HepG2 (cell line): ENCODE measurements at places on chromosomes 12 and 14.

DNA sequence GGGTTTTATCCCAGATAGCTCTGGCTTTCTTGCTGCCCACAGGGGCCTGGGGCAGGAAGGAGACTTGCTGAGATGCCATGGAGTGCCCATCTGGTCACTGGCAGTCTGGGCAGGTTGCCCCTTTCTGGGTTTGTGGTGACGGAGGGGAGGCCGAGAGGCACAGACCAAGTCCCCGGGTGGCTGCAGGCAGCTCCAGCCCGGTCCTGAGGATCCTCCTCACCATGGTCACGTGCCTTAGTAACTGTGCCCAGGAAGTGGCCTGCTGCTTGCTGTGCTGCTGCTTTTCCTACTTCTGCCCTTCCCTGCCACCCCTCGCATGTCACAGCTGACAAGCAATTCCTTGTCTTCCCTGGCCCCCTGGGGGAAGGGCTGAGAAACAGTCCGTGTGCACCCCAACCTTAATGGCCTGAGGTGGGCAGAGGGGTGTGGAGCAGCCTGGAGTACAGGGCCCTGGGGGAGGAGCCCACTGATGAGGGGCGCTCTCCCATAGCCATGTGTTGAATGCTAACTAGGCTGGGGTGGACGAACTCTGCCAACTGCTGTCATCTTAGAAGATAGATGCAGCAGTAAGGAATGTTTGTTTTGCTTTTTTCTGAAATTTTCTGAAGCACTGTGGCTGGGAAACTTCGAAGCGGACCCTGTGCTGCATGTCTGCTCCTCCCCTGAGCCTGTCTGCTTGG is 54.9 kb upstream of the SRSF5 start:
- H3K27ac ChIP-seq, result no peak overlapping the region
- DNase-seq, result no peak
- H3K27me3 ChIP-seq, result no peaks in the 10 kb centered on the region
- H3K36me3 ChIP-seq, result peaks cover 19% of the 10 kb centered on the region; the same call in 2 of the 3 replicates
- no peak overlapping the region for H3K4me3 ChIP-seq

DNA sequence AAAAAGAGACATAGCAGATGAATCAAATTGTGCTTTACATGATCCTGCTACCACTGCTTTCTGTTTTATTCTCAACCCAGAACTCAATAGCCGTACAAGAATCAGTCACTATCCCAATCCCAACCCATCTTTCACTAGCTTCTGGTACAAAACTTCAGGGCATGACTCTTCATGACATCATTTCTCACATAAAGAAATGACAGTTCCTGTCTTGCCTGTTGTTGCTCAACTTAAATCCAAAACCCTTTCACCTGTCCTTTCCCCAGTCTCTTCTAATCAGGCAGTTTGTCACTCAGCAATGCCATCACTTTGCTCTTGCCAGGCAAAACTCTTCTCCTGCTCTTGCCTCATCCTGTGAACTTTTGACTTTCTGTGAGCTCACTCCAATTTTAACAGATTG is 962.8 kb downstream of the GALC start:
- H3K4me1 ChIP-seq, result no peaks in the 10 kb centered on the region
- no peaks in the 10 kb centered on the region for H3K36me3 ChIP-seq
- no peaks in the 10 kb centered on the region for H3K27me3 ChIP-seq
- H3K4me3 ChIP-seq, result no peak overlapping the region
- DNase-seq, result no peak

DNA sequence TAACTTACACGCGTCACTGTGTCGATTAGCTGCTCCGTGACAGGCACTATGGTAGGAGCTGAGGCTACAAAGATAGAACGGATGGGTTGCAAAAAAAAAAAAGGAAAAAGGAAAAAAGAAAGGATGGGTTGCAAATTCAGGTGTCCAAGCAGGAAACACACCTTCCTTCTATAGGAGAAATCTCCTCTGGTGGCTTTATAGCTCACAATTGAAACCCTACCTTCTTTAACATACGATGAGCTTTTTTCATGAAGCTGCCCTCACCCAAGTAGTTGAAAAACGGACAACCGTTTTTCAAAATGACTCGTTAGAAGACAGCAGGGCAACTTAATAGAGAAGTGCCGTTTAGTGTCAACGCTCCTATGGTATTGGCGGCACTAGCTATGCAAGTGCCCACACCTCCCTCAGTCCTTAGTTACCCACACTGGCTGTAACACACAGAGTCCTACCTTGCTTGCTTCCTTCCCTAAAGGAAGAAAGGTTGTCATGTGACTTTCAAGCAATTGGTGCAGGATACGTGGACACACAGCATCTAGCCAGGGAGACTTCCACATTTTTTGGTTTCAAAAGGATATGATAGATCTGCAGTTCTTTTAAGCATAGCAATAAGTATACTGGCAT is 682 bp upstream of the TRIP11 start:
- H3K4me3 ChIP-seq, result peak overlapping the region; percentile 89
- DNase-seq, result peak; percentile 18
- H3K27me3 ChIP-seq, result no peaks in the 10 kb centered on the region; the same call in 1 of the 3 replicates
- H3K4me1 ChIP-seq, result peaks cover 40% of the 10 kb centered on the region
- no peaks in the 10 kb centered on the region for H3K36me3 ChIP-seq

DNA sequence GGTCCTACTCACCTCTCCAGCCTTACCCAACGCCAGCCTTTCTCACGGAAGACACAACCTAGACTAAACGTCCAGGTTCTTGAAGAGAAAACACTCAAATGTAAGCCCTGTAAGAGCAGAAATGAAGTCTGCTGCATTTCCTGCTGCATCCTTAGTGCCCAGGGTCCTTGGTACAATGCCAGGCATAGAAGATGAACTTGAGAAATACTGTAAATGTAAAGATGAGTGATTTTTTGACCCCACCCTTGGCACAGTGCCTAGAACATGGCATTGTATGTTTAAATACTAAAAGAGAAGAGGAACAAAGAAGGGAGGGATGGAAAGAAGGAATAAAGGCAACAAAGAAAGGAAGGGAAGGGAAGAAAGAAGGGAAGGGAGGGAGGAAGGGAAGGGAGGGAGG is 514.6 kb downstream of the MED13L start:
- H3K36me3 ChIP-seq, result no peaks in the 10 kb centered on the region
- H3K4me3 ChIP-seq, result no peak overlapping the region
- peaks cover 16% of the 10 kb centered on the region for H3K4me1 ChIP-seq
- H3K27me3 ChIP-seq, result peaks cover 2% of the 10 kb centered on the region; the same call in 1 of the 3 replicates
- DNase-seq, result no peak

DNA sequence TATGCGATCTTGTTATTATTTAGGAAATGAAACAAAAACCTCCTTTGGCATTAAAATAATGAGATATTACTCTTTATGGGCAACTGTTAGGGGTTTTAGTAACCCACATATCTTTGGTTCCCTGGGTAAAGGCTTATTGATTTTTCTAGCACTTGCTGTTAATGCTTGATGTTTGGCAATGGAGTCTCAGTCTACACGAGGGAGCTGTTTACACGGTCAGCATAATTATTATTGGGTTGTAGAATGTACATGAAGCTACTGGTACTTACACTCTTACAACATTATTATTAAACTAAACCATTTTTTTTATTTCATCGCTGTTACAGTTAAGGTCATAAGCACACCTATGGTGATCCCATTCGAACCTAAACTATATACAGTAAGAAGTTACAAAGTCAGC is 12.1 kb downstream of the RPS29 start:
- H3K36me3 ChIP-seq, result peaks cover 7% of the 10 kb centered on the region
- DNase-seq, result no peak
- no peak overlapping the region for H3K27ac ChIP-seq

DNA sequence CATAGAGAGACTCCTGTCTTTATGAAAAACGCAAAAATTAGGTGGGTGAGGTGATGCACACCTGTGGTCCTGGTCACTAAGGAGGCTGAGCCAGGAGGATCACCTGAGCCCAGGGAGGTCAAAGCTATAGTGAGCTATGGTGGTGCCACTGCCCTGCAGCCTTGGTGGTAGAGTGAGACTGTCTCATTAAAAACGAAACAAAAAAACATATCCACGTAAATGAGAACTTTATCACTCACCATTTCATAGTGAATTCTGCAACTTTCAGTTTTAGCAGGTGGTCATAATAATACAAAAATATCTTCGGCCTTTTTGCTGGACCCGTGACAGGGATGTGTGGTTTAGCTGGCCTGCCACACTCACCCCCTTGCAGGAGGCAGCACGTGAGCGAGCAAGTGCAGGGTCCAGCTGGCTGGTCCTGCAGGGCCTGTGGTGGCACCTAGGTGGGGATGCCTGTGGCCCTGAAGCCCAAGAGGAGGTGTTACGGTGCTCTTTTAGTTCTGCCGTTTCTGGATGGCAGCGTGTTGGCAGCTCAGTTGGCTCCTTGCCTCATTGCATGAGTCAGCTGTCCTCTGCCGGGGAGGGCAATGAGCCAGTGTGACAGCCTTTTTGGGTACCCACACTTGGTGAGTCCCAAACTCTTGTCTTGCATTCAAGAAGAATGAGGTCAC is 1330.7 kb upstream of the TMEM132C start:
- no peaks in the 10 kb centered on the region for H3K36me3 ChIP-seq
- no peak for DNase-seq

GRCh38 chr14:66401449-66402095 is 84.6 kb upstream of the CCDC196 start:
- peaks cover 5% of the 10 kb centered on the region; the same call in 1 of the 2 replicates for H3K4me1 ChIP-seq
- H3K36me3 ChIP-seq, result no peaks in the 10 kb centered on the region
- H3K27ac ChIP-seq, result no peak overlapping the region
- peak; percentile 3 for DNase-seq
- H3K4me3 ChIP-seq, result no peak overlapping the region
- H3K27me3 ChIP-seq, result no peaks in the 10 kb centered on the region; the same call in 2 of the 3 replicates

DNA sequence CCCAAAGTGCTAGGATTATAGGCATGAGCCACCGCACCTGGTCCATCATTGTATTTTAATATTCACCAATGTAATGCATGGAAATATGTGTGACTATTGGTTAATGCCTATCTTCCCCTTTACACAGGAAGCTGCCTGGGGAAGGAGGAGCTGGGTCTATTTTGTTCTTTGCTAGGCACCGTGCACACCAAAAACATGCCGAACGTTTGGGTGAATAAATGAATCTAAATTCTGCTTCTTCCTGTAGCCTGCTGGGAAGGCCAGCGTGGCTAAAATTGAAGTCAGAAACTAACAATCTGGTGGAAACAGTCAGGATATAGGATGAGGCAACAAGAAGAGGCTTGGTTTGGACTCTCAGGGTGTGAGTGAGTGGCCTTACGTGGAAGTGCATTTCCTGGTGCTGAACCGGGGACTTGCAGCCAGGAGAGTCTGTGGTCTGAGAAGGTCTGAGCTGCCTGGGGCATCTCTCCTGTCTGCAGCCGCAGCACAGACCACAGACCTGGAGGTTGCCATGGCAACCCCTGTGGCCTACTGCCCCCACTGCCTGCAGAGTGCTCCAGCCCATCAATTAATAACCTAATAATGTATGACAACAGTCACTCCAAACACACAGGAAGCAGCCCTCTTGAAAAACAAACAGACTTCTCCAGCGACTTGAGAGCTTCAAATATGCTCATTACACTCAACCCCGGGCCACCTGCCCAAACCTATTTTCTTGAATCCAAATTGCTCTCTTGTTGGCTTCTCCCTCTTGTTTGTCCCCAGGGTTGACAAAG is 5.5 kb upstream of the GPR68 start:
- H3K36me3 ChIP-seq, result no peaks in the 10 kb centered on the region
- peaks cover 10% of the 10 kb centered on the region; the same call in 1 of the 2 replicates for H3K27me3 ChIP-seq
- H3K27ac ChIP-seq, result no peak overlapping the region

DNA sequence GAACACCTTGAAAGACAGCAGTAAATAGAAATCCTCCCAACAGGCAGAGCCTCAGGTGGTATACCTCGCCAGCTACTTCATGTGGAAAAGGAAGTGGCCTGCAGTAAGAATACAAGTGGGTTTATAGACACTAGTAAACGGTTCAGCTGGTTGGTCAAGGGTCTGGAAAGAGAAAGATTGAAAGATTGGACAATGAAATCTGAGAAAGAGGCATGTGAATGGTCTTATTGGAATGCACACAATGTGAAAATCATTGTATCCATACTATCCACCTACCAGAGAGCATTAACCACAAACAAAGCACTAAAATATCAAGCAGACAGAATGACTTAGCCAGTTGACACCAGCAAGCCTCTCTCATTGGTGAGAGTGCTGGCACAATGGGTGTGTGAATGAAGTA is 98.2 kb downstream of the SSPN start:
- no peaks in the 10 kb centered on the region for H3K4me1 ChIP-seq
- H3K4me3 ChIP-seq, result no peak overlapping the region
- H3K27ac ChIP-seq, result no peak overlapping the region
- H3K36me3 ChIP-seq, result no peaks in the 10 kb centered on the region

GRCh38 chr14:53655080-53655785 is 301.4 kb downstream of the BMP4 start:
- H3K27ac ChIP-seq, result no peak overlapping the region
- no peaks in the 10 kb centered on the region for H3K4me1 ChIP-seq
- DNase-seq, result no peak
- no peak overlapping the region for H3K4me3 ChIP-seq
- no peaks in the 10 kb centered on the region for H3K36me3 ChIP-seq

GRCh38 chr12:13165617-13166041 is 30.9 kb upstream of the EMP1 start:
- no peak for DNase-seq
- H3K4me1 ChIP-seq, result no peaks in the 10 kb centered on the region
- no peak overlapping the region for H3K4me3 ChIP-seq

- no peak overlapping the region for H3K4me3 ChIP-seq
- no peak overlapping the region for H3K27ac ChIP-seq
- peaks cover 46% of the 10 kb centered on the region; the same call in 2 of the 3 replicates for H3K27me3 ChIP-seq
- H3K4me1 ChIP-seq, result no peaks in the 10 kb centered on the region
Observed at GRCh38 chr12:130482448-130482847, 144.8 kb downstream of the PIWIL1 start.

DNA sequence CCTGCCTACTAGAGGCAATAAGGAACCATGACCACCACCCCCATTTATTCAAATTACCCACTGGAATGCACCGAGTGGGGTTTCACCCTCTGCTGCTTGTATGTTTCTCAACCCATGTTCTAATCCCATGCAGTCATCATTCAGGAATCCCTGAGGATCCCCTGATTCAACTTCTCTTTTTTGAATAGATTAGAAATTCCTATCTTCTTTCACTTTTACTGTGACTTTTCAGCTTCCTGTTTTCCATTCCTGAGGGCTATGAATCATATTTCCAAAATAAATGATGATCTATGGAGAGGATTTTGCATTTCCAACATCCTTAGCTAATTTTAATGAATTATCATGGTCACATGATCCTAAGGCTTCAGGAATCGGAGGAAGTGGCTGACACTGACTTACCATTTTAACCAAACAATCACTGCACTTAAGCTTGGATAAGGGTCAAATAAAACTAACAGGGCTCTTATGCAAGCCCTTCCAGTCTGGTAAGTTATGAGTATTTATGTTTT is 19.4 kb upstream of the P2RX4 start:
- H3K4me3 ChIP-seq, result no peak overlapping the region
- DNase-seq, result no peak
- no peak overlapping the region for H3K27ac ChIP-seq
- H3K27me3 ChIP-seq, result 0 out of 2 replicates have a peak, but pooled peaks cover 2% of the 10 kb centered on the region
- no peaks in the 10 kb centered on the region for H3K36me3 ChIP-seq
- peaks cover 1% of the 10 kb centered on the region for H3K4me1 ChIP-seq

GRCh38 chr12:6772331-6772695 is at the start of gene LAG3:
Gene LAG3 (plus strand): TSS chr12:6772520. CDS start chr12:6772853, 333 bp downstream.
- H3K27ac ChIP-seq, result no peak within 1 kb of the TSS
- no peak for DNase-seq
- H3K27me3 ChIP-seq, result no peaks in the 10 kb centered on the region
- H3K4me1 ChIP-seq, result peaks cover 82% of the 10 kb centered on the region
- no peaks in the 10 kb centered on the region for H3K36me3 ChIP-seq

- peak overlapping the region; percentile 100 for H3K27ac ChIP-seq
- no peaks in the 10 kb centered on the region for H3K36me3 ChIP-seq
- peak overlapping the region; percentile 89 for H3K4me3 ChIP-seq
- no peaks in the 10 kb centered on the region for H3K27me3 ChIP-seq
- H3K4me1 ChIP-seq, result peaks cover 41% of the 10 kb centered on the region
- DNase-seq, result peak; percentile 89
Observed at GRCh38 chr12:31589904-31590641, 863 bp downstream of the DENND5B start.

- DNase-seq, result peak; percentile 21
- H3K4me3 ChIP-seq, result no peak overlapping the region
Observed at GRCh38 chr12:107436376-107436775, 249.2 kb upstream of the PWP1 start.

GRCh38 chr12:131018808-131019397 is 65.2 kb downstream of the ADGRD1 start:
- no peak overlapping the region for H3K4me3 ChIP-seq
- H3K27ac ChIP-seq, result no peak overlapping the region
- peaks cover 1% of the 10 kb centered on the region; the same call in 1 of the 2 replicates for H3K27me3 ChIP-seq
